Lower leg skin (tissue), 4 donors: ENCODE measurements at places on chromosomes 2 and 18. TPM values are rescaled to one million over a fixed set of nuclear protein-coding genes. Genes with fewer than 3 reads are reported as not detected.
A peak's percentile ranks its signal among the peaks of the same experiment; 100 is the strongest.

DNA sequence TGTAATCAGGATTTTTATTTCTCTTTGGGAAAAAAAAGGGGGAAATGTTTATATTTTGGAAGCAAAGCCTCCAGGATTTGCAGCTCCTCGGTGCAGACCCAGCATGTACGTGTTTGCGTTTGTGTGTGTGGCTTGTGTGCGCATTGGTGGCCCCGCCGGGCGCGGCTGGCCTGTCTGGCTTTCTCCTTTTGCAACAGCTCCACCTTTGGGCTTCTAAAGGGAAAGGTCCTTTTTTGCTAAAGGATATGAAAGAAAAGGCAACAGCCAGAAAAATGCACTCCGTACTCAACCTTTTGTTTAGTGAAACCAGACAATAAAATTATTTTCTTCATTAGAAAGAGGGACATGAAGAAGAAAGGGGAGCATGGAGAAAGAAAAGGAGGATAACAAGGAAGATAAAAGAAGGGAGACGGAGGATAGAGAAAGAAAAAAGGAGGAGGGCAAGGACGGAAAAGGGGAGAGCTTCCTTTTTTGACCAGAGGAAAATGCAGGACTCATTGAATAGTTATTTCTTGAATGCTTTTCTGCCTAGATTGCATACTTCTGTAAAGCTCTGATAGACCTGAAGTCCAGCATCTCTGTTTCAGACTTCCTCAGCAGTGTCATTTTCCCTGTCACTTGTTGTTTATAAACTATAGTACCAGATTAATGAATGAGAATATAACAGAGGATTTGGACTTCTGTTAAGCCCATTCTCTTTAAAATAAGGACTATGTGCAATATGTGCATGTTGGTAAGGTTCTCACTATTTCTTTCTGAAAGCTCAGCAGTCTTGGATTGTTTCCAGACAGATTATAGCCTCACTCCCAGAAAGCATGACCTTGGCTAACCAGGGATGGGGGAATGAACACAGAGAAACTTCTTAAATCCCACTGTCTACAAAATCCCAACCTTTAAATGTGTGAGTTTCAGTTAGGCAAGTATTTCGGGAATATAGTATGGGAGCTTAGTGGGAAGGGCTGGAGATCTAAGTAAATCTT lies 563.1 kb upstream of the PIK3C3 start:
- no peak for DNase-seq

- no peak for DNase-seq
Observed at GRCh38 chr2:56519806-56520205, 336.0 kb downstream of the CCDC85A start.

- DNase-seq = no peak
Observed at GRCh38 chr2:217999595-217999959, 3.2 kb downstream of the TNS1 start.

GRCh38 chr2:162233197-162233596 lies 10.0 kb downstream of the FAP start:
- peak; percentile 43 for DNase-seq

DNA sequence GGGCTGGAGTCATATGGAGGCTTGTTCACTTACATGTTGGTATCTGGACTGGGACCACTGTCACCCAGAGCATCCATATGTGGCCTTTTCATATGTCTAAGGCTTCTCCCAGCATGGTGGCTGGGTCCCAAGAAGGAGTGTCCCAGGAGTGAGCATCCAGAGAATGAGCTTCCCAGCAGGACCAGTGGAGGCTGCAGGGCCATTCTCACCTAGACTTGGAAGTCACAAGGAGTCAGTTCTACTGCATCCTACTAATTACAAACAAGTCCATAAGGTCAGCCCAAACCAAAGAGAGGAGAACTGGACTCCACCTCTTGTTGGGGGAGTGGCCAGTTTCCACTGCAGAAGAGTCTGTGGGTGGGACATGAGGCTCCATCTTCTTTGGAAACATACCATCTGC lies 5.1 kb upstream of the TEX51 start:
- peak; percentile 63 for DNase-seq

- DNase-seq = no peak
Observed at GRCh38 chr2:126729896-126730295, 73.9 kb downstream of the GYPC start.

DNA sequence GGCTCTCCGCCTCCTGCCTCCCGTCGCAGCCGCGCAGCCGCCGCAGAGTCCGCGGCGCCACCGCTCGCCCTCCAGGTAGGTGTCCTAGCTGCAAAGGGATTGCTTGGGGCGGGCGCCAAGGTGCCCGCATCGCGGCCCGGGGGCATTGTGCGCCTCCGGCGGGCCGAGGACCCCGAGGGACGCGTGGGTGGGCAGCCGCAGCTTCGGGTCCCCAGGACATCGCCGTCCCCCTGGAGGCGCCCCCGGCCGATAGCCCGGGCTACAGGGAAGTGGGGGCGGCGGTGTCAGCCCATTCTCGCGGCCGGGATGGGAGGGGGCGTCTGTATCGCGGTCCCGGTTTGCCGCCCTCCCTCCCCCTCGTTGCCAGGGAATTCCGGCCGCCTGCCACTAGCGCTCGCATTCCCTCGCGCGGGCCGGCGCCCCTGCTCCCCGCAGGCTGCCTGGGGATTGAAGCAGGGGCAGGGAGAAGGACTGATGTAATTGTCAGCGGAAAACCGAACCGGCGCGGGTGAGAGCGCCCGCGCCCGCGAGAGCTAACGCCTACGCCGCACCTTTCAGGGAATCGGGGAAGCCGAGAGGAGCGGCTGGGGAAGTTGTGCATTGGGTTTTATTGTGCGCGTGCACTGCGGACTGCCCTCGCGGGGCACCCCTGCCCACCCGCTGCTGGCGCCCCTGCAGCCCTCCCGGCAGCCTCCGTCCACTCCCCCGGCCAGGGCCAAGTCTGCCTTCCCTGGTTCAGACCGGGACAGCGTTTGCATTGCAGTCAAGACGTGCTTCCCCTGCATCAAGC lies 483 bp downstream of the OSBPL6 start:
- no peak for DNase-seq

Gene ASB18
- not detected for total RNA-seq

Gene REG3G
- total RNA-seq = not detected

Gene CAPN13
- not detected for total RNA-seq
